Activated naive CD8-positive, alpha-beta T cell treated with anti-CD3 and anti-CD28 coated beads for 36 hours (primary cell): ENCODE measurements at places on chromosomes 4 and X. TPM values are rescaled to one million over a fixed set of nuclear protein-coding genes. Genes with fewer than 3 reads are reported as not detected.

- no peak for DNase-seq
Observed at GRCh38 chr4:25104591-25104990, 55.7 kb downstream of the SEPSECS start.

DNA sequence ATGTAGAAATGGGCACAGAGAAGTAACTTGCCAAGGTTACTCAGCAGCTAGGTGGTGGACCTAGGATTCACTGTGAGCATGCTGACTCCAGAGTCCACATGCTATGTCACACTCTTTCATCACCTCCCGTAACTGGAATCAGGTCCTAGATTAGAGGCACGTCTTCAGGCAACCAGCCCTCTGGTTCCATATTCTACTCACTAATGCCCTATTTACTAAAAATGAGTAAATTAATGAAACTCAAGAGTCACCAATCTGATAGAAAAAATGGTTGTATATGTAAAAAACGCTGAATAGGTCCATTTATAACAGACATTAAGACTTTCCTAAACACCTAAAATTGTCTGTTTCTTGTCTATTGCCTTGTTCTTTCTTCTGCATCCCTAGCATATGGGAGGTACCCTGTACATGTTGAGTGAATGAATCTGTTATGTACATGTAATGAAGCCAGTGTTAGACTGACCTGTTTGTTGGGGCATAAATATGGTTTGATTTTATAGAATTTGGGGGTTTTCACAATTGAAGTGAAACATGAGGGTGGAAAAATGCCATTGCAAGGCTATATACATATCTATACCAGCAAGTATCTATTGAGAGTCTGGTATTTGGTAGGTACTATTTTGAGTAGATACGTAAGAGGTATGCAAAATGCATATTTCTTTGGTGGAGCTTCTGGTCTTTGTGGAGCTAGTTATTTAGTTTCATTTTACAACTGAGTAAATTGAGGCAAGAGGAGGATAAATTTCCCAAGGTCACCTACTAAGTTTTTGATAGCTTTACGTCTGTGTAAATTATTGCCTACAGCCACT is 7.5 kb upstream of the RUFY3 start:
- no peak for DNase-seq

OPRPN gene
- not detected for total RNA-seq

DNA sequence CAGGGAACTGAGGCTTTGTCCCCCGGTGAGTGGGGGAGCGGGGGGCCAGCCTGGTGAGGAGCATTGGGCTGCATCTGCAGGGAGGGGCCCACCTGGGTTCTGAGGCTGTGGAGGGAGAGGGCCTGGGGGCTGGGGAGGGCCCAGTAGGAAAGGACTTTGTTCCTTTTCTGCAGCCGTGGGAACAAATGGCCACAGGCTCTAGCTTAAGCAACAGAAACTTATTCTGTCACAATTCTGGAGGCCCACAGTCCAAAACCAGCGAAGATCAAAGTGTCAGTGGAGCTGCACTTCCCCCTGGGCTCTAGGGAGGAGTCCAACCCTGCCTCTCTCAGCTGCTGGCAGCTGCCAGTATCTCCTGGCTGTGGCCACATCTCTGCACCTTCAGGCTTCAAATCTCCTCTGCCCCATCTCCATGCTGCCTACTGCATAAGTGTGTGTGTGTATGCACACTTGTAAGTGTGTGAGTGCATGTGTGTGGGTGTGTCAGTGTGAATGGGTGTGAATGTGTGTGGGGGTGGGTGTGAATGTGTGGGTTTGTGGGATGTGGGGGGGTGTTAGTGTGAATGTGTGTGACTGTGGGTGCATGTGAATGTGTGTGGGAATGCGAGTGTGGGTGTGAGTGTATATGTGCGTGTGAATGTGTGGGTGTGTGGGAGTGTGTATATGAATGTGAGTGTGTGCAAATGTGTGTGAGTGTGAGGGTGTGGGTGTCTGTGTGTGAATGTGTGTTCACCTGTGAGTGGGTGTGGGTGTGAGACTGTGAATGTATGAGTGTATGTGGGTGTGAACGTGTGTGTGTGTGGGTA is 204.5 kb upstream of the PSAPL1 start:
- no peak for DNase-seq

SLC26A1 gene
- 0.21 TPM for total RNA-seq

GRCh38 chrX:67654301-67654700 is 110.5 kb downstream of the AR start:
- DNase-seq = no peak

BEND2 gene
- total RNA-seq = not detected

- DNase-seq = no peak
Observed at GRCh38 chr4:96016634-96017299, 176.9 kb downstream of the PDHA2 start.

DNA sequence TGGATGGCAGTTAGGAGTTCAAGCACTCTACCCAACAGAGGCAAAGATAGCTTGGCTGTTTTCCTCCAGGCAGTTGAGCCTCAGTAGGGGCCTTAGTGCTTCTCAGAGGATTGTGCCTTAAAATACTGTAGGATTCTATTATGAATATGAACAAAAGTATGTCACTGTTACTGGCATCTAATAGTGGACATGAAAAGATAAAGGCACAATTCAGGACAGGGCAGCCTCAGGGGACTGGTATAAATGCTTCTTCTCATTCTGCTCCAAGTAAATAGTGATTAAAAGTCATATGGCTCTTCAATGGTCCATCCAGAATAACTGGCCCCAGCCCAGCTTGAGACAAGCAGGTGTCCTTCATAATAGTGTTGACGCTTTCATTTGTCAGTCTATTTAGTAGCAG is 17.7 kb downstream of the COL4A6 start:
- DNase-seq = no peak
